Activated CD4-positive, alpha-beta T cell treated with anti-CD3 and anti-CD28 coated beads, Interleukin-10, Interleukin-2, amounts not matched to agents 100 ng/mL and 50 ng/mL, durations not matched to agents 16 hours and 8 hours (primary cell): ENCODE measurements at places on chromosomes 7 and 10.

DNA sequence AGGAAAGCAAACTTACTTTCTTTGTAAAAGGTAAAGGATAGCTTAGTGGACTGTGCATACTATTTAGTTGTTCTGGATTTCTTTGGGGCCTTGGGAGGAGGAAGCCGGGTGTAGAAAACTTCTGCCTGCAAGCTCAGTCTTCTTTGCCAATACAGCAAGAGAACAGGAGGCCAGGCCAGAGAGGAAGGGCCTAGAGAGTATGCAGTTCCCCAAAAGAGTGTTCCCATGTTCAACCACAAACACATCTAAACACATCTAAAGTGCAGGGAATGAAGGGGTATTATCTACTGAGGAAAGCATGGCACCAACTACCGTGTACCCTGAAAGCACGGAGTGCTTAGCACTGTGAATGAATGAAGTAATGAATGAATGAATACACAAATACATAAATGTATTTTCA, 11.0 kb downstream of the KIAA1217 start:
- DNase-seq, result no peak

DNA sequence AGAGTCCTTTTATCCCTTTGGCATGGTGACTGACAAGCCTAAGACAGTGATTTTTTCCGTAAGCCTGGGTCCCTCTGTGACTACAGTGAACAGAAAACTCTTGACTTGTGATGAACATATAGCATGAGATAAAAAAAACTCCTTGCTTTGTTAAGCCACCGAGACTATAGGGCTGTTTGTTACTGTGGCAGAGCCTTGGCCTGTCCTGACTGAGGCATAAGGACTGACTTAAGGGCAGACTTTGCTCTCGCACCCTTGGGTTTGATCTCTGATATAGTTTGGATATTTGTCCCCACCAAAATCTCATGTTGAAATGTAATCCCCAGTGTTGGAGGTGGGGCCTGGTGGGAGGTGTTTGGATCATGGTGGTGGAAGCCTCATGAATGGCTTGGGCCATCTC, 316.4 kb upstream of the C7orf33 start:
- no peak for DNase-seq

DNA sequence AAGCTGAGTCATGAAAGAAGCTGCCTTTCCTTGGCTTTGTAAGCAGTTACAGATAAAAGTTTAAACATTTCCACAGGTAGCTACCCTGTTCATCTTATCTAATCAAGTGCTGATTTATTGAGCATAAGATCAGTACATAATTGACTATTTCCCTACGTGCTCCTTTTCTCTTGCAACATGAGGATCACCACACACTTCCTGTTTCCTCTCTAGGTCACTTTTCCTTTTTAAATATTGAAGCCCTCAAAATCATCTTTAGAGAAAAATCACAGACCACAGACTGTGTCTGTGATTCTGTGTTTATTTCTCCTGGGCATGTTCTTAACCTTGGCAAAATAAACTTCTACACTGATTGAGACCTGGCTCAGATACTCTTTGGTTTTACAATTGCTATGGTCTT, 69.5 kb downstream of the ZNF37A start:
- no peak for DNase-seq

GRCh38 chr7:158442260-158442659, 145.4 kb downstream of the PTPRN2 start:
- DNase-seq, result no peak

- no peak for DNase-seq
These were observed 24.9 kb upstream of the GSAP start for GRCh38 chr7:77441046-77441445.
